ENCODE measurements at places on chromosomes 4 and X.

GRCh38 chrX:16869393-16870094 lies 618 bp downstream of the RBBP7 start:
- DNase-seq, result no peak

DNA sequence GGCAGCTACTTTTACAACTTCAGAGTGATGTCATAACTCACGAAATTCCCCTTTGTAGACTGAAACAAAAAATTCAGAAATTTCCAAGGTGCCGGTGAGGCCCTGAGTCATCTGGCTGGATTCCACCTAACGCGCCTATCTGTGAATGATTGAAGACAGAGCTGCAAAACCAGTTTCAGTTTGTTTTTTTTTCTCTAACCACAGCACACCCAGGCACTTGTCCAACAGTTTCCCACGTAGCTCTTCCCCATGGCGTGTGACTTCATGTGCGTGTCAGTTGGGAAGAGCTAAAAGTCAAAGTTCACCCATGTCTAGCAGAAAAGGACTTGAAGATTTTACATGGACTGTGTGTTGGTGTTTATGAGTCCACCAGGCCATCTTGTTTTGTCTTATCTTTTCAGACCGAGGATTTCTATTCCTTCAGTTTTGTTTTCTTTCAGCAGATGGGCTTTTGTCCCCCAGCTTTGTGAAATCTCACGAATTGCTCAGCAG lies 16.4 kb downstream of the TCEANC start:
- DNase-seq, result peak; percentile 17

DNA sequence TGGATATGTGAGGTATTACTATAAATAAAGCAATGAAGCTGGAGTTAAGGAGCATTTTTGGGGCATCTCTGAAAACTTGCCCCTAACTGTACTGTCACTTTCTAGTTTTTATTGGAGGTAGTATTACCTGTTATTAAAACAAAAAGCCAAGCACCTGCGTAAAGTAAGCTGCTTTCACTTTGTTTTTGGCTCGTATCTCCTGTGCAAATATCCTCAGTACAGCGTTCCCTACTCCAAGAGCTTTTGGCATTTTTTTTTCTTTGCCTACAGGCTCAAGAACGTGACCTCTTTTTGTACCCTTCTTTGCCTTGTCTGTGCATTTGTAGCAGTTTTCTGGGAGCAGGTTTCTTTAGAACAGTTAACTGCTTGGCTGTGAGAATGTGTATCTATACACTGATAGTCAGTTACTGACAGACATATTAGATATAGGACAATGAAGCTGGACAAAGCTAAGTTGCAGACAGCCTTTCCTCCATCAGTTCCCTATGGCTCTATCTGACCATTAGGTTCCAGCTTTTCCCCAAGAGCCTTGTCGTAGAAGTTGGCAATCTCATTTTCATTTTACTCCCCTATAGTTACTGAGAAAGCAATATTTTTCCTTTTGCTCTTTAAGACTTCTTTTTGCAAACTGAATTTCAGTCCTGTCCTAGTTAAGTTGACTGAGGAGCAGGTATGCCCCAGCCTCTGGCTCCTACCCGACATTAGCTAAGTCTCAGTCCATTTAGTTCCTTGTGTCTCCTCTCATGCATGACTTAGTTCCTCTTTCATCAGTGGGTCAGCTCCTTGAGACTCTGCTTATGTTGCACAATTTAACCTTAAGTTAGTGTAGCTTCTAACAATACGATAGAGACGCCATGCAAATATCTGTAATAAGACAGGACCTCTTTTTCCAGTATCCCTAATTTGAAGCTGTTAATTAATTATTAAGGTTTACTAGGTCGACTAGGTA lies 71.5 kb upstream of the HPRT1 start:
- DNase-seq, result no peak

DNA sequence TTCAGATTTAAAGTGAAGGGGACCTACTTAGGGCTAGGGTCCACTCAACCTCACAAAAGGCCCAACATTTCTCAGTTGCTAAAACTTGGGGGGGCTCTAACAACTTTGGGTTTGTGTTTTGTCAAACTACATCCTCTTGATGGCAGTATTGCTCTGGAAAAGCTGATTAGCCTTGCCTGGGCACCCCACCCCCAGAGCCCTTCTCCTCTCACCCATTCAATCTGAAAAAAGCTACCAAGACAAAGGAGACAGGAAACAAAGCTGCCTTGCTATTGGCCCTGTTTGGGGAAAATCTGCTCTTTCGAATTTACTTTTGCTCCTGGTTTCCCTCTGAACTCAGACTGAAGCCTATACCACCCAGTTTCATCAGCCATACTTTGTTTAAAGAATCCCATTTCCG lies 195.2 kb upstream of the STK26 start:
- no peak for DNase-seq

GRCh38 chr4:1234309-1234695 lies 14.6 kb downstream of the CTBP1 start:
- no peak for DNase-seq

DNA sequence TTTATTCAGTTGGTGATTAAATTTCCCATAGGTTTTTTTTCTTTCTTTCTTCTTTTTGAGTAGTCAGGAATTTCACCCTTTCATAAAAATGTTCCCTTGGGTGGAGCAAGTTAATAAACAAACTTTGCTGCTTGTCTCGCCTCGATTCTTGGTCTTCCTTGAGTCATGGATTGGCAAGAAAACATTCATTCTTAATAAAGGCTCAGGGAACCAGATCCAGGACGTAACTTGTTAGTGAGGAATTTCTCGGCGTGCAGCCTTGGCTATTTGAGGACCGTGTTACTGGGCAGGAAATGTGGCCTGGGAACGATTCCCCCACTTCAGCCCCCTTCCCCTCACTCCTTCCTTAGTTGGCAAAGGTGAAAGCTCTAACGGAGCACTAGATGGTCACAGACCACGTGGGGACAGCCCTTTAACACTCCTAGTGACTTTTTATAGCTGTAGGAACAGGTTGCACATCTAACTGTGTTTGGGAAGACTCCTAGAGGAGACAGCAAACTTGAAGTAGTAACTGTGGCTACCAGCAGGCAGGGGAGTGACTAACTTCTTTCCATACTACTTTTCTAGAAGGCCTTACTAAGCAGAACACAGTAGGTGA lies 106.8 kb downstream of the UCHL1 start:
- no peak for DNase-seq

DNA sequence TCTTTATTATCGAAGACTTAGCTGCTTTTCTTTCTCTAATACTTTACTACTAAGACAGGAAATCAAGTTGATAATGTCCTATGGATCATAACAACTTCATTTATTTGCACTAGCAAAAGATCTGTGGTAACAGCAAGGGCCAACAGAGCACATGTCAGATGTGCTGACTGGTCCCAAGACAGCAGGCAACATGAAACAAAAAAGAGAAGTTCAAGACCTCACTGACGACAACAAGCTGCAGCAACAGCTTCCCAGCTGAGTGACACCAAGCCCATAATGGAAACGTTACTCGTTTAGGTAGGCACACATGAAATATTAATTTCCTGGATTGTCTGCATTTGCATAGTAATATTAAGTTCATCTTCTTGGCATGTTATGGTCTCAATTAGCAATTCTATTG lies 126.9 kb downstream of the UNC5C start:
- DNase-seq, result no peak

DNA sequence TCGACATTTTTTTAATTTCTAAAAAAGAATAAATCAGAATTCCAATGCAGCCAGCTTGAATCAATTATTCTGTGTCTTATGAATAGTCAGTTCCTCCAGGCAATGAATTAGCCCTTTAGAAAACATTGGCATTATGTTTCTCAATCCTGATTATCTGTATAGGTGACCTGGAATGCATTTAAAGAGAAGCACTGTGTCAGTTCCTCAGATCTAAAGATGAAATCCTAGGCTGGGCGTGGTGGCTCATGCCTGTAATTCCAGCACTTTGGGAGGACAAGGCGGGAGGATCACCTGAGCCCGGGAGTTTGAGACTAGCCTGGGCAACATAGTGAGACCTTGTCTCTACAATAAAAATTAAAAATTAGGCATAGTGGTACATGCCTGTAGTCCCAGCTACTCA lies 43.5 kb downstream of the MND1 start:
- DNase-seq, result no peak

DNA sequence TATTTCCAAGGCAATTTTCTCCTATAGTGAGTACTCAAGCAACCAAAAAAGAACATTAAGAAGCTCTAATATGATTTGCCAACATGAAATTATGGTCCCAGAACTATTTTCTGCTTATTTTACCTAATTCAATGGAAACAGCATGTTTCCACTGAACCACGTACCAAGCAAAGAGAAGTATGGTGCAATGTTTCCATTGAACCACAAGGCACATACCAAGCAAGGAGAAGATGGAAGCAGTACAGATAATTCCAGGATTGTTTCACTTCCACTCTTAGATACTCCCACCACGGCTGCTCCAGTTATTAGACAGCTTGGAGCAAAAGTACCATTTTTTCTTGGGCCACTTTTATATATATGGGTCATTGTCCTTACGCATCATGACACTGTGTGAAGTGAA lies 164.9 kb downstream of the RNF150 start:
- DNase-seq, result no peak

- no peak for DNase-seq
Measured at GRCh38 chr4:118035309-118035708, 1.0 kb downstream of the NDST3 start.

- DNase-seq, result no peak
Measured at GRCh38 chr4:72390409-72390808, 178.6 kb downstream of the ADAMTS3 start.

DNA sequence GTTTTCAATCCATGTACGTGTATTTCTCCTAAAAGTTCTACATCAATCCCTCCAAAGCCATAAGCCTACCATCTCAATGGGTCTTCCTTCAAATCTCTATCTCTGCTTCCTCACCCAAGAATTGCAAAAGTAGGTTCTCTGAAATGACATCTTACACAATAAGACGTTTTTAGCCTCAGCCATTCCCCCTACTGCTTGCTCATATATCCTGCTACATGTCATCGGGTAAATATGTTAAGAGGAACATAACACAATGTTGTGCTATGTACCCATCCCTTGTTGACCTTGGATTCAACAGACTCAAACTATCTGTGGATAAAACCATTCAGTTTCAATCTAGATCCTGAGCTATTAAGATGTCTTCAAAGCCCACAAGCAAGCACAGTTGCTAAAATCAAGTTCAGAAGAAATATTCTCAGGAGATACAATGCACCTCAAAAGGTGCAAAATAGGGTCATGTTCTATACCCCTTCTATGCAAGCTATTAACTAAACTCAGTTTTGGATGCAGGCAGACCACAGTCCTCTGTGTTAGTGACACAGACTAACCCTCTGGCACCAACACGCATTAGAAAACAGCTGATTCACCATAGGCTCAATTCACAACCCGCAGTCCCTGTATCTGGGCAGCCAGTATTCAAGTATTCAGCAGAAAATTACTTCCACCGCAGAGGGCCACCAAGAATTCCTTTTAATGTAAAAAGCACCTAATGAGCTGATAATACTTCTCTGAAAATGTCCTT lies 56.8 kb downstream of the CD99L2 start:
- DNase-seq, result no peak

- no peak for DNase-seq
Measured at GRCh38 chr4:127629371-127629770, 3.4 kb upstream of the INTU start.

All from stimulated activated CD8-positive, alpha-beta memory T cell treated with anti-CD3 and anti-CD28 coated beads, Interleukin-15, amount 100 ng/mL, for 4 hours (primary cell).